Heart right ventricle (tissue), 16 donors: ENCODE measurements at places on chromosomes 11 and 22.

DNA sequence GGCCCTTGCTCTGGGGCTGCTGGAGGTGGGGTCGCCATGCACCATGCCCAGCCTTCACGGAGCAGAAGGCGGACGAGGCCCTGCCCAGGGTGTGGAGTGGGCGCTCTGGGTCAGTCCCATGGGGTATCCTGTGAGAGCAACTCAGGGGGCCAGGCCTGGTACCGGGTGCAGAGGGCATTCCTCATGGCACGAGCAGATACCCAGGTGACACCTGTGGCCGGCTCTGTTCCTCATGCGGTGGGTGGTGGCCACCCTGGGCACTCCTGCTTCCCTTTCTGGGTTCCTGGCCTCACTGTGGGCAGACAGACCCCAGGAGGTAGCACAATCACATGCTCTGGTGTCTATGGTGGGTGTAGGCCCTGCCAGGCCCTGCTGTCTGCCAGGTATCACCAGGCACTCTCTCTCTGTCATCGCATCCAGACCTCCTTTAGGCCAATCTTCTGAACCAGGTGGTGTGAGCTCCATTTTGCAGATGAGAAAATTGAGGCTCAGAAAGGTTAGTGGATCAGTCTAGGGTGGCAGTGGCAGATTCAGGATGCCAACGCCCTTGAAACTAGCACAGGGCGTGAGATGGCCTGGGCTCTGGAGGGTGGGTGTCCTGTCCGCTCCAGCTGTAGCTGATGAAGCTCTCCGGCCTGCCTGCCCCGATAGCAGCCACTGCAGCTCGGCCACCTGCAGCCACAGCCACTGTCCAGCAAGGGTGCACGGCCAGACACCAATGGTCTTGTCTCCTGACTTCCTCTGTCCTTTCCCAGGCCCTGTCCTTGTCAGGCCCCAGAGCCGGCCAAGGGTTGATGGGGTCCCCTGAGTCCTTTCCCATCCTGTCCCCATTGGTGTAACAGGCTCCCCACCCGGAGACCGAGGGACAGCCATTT lies 15.1 kb downstream of the DGKZ start:
- peak overlapping the region; percentile 93 for H3K27ac ChIP-seq
- no peaks in the 10 kb centered on the region for H3K36me3 ChIP-seq
- DNase-seq = peak; percentile 40
- H3K4me3 ChIP-seq = peak overlapping the region; percentile 57

DNA sequence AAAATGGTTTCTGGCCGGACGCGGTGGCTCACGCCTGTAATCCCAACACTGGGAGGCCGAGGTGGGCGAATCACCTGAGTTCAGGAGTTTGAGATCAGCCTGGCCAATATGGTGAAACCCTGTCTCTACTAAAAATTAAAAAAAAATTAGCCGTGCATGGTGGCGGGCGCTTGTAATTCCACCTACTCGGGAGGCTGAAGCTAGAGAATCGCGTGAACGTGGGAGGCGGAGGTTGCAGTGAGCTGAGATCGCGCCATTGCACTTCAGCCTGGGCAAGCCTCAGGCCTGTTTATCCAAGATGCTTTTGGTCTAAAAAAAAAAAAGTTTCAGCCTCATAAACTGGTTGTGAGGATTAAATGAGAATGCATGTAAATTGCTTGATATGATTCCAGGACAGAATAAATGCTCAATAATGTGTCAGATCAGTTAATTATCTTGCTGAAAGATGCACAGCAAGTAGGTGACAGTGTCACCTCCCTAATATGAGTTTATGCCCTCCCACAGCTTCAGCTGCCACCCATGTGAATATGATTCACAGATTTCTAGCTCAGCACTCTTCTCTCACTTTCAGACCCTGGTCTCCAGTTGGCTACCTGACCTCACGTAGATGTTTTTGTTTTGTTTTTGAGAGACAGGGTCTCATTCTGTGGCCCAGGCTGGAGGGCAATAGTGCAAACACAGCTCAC lies 1.1 kb upstream of the ALG8 start:
- H3K4me3 ChIP-seq = peak overlapping the region; percentile 72
- DNase-seq = no peak
- H3K4me1 ChIP-seq = peaks cover 39% of the 10 kb centered on the region
- no peaks in the 10 kb centered on the region for H3K27me3 ChIP-seq
- H3K36me3 ChIP-seq = no peaks in the 10 kb centered on the region

DNA sequence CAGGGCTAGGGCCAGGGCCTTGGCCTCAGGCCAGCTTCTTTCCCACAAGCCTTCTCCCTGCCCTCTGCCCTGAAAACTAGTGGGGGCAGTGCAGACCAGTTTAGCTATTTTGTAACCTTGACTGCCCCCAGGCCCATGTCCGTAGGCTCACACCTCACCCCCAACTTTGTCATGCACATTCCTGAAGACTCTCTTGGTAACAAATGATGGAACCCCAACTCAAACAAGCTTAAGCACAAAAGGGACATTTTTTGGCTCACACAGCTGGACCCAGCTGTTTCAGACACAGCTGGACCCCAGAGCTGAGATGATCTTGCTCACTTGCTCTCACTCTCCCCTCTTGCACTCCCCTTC lies 46.6 kb downstream of the KCNQ1OT1 start:
- H3K4me1 ChIP-seq = no peaks in the 10 kb centered on the region
- no peak overlapping the region for H3K4me3 ChIP-seq
- no peaks in the 10 kb centered on the region for H3K36me3 ChIP-seq
- DNase-seq = no peak
- no peaks in the 10 kb centered on the region for H3K27me3 ChIP-seq
- no peak overlapping the region for H3K27ac ChIP-seq

- H3K36me3 ChIP-seq = peaks cover 12% of the 10 kb centered on the region
- no peak overlapping the region for H3K27ac ChIP-seq
- no peak overlapping the region for H3K4me3 ChIP-seq
- DNase-seq = no peak
- H3K27me3 ChIP-seq = no peaks in the 10 kb centered on the region
- peaks cover 25% of the 10 kb centered on the region for H3K4me1 ChIP-seq
Observed at GRCh38 chr11:65851083-65851579, 6.8 kb downstream of the CFL1 start.

DNA sequence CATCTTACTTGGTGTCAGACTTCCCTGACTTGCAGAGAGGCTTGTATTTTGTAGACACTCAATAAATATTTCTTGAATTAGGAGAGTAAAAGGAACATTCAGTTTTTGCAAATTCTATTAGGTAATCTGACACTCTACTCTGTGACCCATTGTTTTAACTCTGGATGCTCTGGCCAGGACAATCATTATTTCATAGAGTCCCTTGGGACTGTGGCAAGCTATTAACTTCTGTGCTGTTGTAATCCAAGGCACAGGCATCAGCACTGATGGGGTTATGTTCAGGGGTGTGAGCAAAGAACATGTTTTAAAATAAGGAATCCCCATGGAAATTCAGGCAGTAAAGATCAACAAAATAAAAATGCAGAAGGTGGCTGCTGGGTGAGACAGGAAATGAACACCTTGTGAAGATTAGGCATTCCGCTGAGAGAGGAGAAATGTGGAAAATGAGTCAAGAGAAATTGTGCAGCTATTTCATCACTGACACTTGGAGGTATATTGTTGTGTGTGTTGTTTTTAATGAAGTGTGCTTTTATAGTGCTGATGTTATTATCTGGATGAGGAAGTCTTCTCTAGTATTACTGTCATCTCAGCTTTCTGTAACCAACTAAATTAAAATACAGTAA lies 175.2 kb downstream of the WNT11 start:
- no peak overlapping the region for H3K4me3 ChIP-seq
- H3K27ac ChIP-seq = no peak overlapping the region
- H3K36me3 ChIP-seq = no peaks in the 10 kb centered on the region
- DNase-seq = no peak

GRCh38 chr11:78651923-78652842 lies 77.5 kb upstream of the NARS2 start:
- H3K27ac ChIP-seq = no peak overlapping the region
- H3K4me1 ChIP-seq = no peaks in the 10 kb centered on the region
- DNase-seq = no peak
- no peaks in the 10 kb centered on the region for H3K36me3 ChIP-seq

GRCh38 chr11:105937738-105938137 lies 84.3 kb downstream of the MSANTD4 start:
- DNase-seq = no peak
- no peak overlapping the region for H3K27ac ChIP-seq
- no peak overlapping the region for H3K4me3 ChIP-seq
- no peaks in the 10 kb centered on the region for H3K36me3 ChIP-seq
- H3K4me1 ChIP-seq = no peaks in the 10 kb centered on the region
- no peaks in the 10 kb centered on the region for H3K27me3 ChIP-seq

DNA sequence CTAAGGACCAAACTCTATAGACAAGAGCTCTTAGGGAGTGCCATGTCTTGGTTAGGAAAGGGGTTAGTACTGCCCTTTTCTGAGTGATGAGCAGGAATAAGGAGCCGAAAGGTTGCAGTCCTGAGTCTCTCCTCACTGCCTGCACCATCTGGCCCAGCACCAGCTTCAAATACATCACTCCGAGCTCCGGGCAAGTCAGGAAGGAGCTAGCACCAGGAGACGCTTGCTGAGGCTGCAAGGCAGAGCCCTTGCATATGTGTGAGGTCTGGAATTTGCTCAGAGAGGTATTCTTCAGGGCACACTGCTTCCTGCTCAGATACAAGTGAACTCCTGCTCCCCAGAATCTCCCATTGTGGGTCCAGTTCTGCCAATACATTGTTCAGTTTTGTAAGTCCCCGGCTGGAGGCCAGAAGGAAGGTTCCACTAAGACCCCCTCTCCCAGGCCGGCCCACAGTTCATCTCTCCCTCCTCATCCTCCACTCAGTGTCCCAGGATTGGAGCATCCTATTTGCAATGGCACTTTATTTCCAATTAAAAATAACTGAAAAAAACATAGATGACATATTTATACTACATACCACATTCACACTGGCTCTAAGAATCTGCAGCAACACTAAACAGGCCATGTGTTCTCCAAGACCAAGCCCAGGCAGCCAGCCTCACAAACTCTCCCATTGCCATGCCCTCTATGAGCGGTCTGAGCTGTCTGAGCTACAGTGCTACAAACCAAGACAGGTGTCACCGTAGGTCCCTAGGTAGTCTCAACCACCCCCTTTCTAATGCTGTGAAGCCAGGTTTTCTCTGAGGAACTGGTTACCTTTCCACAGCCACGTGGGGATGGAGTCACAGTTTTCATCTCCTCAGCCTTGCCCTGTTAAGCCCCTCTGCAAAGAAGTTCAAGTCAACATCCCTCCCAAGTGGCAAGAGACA lies 55.1 kb upstream of the SPATA19 start:
- no peaks in the 10 kb centered on the region for H3K27me3 ChIP-seq
- no peak for DNase-seq
- H3K36me3 ChIP-seq = no peaks in the 10 kb centered on the region
- no peaks in the 10 kb centered on the region for H3K4me1 ChIP-seq

- peaks cover 25% of the 10 kb centered on the region for H3K4me1 ChIP-seq
- H3K36me3 ChIP-seq = no peaks in the 10 kb centered on the region
- no peak overlapping the region for H3K4me3 ChIP-seq
- peak overlapping the region; percentile 32 for H3K27ac ChIP-seq
- H3K27me3 ChIP-seq = peaks cover 12% of the 10 kb centered on the region
- DNase-seq = no peak
Observed at GRCh38 chr11:100684101-100685065, 2.7 kb upstream of the ARHGAP42 start.

- DNase-seq = no peak
- H3K4me1 ChIP-seq = peaks cover 8% of the 10 kb centered on the region
- H3K27me3 ChIP-seq = no peaks in the 10 kb centered on the region
- H3K4me3 ChIP-seq = no peak overlapping the region
- no peaks in the 10 kb centered on the region for H3K36me3 ChIP-seq
Observed at GRCh38 chr11:78199015-78199652, 10.4 kb downstream of the USP35 start.

DNA sequence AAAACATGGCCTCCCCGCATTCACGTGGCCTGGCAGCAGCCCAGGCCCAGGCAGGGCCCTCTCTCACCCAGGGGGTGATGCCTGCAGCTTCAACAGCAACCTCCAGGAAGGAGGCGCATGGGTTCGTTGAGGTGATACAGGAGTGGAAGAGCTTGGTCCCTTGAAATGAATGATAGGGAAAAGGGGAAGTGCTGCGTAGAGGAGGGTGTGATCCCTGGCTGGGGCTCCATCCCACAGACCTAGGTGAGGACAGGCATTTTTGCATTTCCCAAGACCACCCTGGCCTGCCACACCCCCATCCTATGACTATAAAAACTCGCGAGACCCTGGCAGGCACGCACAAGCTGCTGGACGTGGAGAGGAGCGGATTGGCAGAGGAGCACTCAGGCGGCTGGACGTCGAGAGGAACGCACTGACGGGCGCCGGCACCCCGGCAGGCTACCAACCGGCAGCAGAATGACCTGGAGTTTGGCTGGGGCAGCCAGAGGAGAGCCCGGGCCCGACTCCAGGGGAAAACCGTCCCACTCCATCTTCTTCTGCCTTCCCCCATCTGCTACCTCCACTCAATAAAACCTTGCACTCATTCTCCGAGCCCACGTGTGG lies 32.6 kb downstream of the RTN4R start:
- H3K4me1 ChIP-seq = peaks cover 27% of the 10 kb centered on the region
- H3K36me3 ChIP-seq = no peaks in the 10 kb centered on the region
- no peak for DNase-seq
- H3K4me3 ChIP-seq = no peak overlapping the region

DNA sequence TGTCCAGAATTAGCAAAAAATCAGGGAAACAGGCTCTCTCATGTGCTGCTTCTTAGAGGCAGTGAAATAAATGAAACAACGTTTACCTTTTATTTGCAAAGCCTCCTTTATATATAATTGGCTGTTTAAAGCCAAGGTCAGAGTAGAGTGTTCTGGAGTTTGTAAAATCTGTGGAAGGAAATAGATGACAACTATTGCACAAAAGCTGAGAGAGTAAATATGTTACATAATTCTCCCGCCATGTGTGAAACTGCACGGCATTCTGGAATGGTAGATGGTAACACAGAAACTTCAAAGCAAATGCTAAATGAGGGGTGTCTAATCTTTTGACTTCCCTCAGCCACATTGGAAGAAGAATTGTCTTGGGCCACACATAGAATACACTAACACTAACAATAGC lies 51.5 kb upstream of the FGF3 start:
- H3K36me3 ChIP-seq = no peaks in the 10 kb centered on the region
- no peak overlapping the region for H3K27ac ChIP-seq
- no peaks in the 10 kb centered on the region for H3K4me1 ChIP-seq
- no peaks in the 10 kb centered on the region for H3K27me3 ChIP-seq
- H3K4me3 ChIP-seq = no peak overlapping the region
